ENCODE measurements at places on chromosomes 12 and 14.

GRCh38 chr12:2719392-2719791 lies 75.4 kb upstream of the FKBP4 start:
- DNase-seq, result no peak

- DNase-seq, result no peak
Measured at GRCh38 chr12:93127582-93128331, 198.7 kb upstream of the EEA1 start.

DNA sequence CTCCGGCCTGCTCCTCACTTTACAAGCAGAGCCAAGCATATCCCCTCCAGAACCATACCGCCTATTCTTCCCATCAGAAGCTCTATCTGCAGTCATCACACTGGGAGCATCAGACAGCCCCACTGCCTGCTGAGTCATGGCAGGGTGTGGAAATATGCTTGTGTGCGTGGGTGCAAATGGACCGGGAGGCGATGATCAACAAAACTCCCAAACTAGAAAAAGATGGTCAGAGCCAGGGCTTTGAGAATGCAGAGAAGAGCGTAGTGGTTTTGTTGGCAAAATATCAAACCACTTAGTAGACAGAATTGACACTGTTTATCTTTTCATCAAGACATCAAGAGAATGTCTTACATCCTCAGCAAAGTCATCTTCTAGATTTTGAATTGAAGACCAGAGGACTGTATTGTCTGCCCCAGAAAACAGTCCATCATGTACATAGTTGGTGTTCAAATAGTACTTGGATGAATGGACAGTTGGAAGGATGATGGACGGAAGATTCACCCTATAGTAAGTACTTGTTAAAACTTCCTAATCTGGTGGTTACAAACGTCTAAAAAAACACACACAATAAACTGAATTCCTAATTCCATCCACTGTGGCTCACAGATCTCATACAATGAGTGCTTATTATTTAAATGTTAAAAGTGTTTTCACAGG lies 54.9 kb downstream of the VWF start:
- no peak for DNase-seq

- DNase-seq, result no peak
Measured at GRCh38 chr14:54169254-54169924, 212.8 kb upstream of the BMP4 start.

DNA sequence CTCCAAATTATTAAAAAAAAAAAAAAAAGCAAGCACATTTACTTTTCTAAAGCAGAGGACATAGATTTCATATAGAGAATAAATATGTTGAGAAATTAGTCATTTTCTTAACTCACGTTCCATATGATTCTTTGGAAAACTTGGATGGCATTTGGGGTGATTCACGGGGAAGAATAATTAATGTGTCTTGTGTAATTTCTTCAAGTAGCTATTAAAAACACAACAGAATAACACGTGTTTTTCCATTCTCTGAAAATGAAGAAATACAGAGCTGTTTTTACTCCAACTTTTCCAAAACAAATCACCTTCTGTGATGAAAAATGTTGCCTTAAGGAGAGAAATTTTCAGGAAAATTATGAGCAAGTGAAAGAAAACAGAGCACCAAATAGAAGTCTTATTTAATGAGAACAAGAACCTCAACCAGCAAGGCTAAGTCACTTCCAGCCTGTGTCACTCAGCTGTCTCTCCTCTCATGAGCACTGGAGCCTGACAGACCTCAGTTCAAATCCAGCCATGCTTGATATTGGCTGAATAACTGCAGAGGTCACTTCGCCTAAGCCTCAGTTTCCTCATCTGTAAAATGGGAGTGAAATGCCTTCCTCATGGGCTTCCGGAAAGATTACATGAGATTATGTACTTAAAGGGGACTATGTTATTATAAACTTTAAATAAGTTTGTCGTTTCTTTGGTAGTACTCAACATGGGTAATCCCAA lies 42.8 kb upstream of the NUAK1 start:
- no peak for DNase-seq

DNA sequence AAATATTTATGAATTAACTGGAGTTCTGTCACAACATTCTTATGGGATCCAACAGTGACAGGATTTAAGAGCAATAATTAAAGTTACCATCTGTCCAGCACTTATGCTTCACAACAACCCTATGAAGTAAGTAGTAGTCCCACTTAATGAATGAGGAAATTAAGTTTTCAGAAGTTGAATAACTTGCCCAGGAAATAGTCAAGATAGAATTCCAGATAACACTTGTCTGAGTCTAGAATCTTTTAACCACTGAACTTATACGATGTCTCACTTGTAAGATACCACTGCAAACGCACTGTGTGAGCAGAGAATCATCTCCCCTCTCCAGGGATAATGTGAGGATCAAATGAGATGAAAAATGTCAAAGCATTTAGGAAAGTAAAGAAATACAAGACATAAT lies 3.3 kb upstream of the TTC9 start:
- DNase-seq, result no peak

DNA sequence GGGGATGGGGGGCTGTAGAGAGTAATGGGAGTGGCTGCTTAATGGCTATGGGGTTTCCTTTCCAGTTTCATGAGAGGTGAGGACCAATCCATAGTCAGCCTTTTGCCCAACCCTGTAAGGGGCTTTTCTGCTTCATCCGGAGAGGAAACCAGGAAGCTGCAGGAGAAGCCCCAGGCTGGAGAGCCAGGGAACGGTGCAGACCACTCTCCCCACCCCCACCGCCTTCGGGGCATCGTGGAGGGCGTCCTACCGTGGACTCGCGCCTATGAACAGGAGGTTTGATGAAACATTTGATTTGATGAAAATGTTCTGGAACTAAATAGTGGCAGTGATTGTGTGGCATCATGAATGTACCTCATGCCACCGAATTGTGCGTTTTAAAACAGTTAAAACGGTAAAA lies 204.3 kb upstream of the DIO3 start:
- DNase-seq, result no peak

GRCh38 chr12:12331896-12332295 lies 18.1 kb downstream of the MANSC1 start:
- DNase-seq, result no peak

GRCh38 chr12:89306827-89307473 lies 45.4 kb downstream of the DUSP6 start:
- no peak for DNase-seq

- no peak for DNase-seq
Measured at GRCh38 chr12:49924628-49925246, 21.0 kb upstream of the FAIM2 start.

GRCh38 chr12:123037791-123038190 lies 57.3 kb downstream of the ARL6IP4 start:
- no peak for DNase-seq
